Vagina (tissue), 2 donors: ENCODE measurements at places on chromosomes 11 and 22.

GRCh38 chr11:118924591-118925585, 838 bp downstream of the BCL9L start:
- H3K4me3 ChIP-seq: peak overlapping the region; percentile 100
- DNase-seq: no peak
- peak overlapping the region; percentile 96 for H3K27ac ChIP-seq
- H3K4me1 ChIP-seq: peaks cover 60% of the 10 kb centered on the region
- no peaks in the 10 kb centered on the region for H3K36me3 ChIP-seq

DNA sequence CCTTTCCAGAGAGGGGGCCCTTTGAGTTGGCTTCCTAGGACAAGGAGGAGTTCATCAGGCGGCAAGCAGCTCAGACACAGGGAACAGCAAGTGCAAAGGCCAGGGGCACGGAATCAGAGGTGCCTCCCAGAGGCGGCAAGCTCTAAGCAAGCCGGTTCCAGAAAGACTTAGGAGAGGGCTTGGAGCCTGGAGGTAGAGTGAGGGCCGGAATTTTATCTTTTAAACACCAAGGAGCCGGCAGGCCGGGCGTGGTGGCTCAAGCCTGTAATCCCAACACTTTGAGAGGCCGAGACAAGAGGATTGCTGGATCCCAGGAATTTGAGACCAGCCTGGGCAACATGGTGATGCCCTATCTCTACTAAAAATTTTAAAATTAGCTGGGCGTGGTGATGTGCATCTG, 26.6 kb downstream of the FADD start:
- no peak for DNase-seq
- no peak overlapping the region for H3K4me3 ChIP-seq
- no peaks in the 10 kb centered on the region for H3K4me1 ChIP-seq
- no peaks in the 10 kb centered on the region for H3K27me3 ChIP-seq

- H3K27me3 ChIP-seq: no peaks in the 10 kb centered on the region
- no peak overlapping the region for H3K4me3 ChIP-seq
- no peak for DNase-seq
- H3K27ac ChIP-seq: peak overlapping the region; percentile 93
- no peaks in the 10 kb centered on the region for H3K36me3 ChIP-seq
Observed at GRCh38 chr11:63765688-63766241, 2.8 kb downstream of the ZFTA start.

DNA sequence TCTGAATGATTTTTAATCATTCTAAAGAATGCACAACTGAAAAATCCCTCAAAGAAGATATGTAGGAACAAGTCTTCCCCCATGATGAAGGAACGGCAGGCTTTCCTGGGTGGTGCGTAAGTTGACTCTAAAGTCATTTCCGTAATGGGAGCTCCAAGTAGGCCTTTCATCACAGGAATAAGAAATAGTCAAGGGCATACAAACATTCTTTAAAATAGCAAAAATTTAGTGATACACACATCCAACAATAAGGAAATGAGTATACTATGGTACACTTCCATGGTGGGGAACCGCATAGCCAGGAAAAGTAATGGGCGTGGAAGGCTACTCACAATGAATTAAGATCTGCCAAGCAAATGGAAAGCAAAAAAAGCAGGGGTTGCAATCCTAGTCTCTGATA, 10.7 kb downstream of the CD59 start:
- no peak overlapping the region for H3K4me3 ChIP-seq
- H3K4me1 ChIP-seq: peaks cover 80% of the 10 kb centered on the region
- no peaks in the 10 kb centered on the region for H3K36me3 ChIP-seq
- H3K27ac ChIP-seq: no peak overlapping the region

DNA sequence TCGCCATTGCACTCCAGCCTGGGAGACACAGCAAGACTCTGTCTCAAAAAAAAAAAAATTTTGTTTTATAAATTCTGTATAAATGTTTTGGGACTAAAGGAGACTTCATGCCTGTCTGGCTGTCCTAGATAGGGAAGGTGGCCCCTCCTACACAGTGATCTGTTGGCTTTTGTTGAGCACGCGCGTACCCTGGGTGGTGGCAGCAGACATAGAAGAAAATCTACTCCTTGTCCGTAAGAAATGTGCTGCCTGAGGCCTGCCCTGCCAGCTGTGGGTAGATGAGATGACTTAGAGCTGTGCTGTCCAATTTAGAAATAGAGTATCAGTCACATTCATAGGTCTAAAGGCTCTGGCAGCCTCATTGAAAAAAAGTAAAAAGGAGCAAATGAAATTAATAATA, 37.0 kb downstream of the AP2A2 start:
- H3K27ac ChIP-seq: no peak overlapping the region
- H3K27me3 ChIP-seq: no peaks in the 10 kb centered on the region
- no peaks in the 10 kb centered on the region for H3K36me3 ChIP-seq
- H3K4me1 ChIP-seq: peaks cover 25% of the 10 kb centered on the region

DNA sequence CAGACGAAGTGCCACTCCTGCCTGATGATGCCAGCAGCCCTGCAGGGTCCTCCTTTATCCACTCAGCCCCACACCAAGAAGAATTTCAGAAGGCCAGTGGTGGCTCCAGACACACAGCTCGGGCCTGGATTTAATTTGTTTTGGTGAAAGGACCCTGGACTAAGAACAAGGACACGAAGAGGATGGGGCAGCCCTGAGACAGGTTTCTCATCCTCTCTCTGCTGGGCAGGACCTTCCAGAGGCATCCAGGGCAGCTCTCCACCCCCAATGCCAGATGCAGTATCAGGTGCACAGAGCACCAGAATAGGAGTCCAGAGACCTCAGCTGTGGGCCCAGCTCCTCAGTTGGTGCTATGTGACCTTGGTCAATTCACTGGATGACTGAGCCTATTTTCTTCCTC, 72.0 kb downstream of the TRIM29 start:
- H3K4me3 ChIP-seq: no peak overlapping the region
- DNase-seq: no peak
- no peak overlapping the region for H3K27ac ChIP-seq
- peaks cover 10% of the 10 kb centered on the region for H3K4me1 ChIP-seq

GRCh38 chr11:119816660-119817059, 87.7 kb upstream of the NECTIN1 start:
- H3K36me3 ChIP-seq: no peaks in the 10 kb centered on the region
- no peak overlapping the region for H3K27ac ChIP-seq
- DNase-seq: no peak
- H3K4me3 ChIP-seq: no peak overlapping the region

GRCh38 chr11:65487467-65488272, 11.2 kb upstream of the MALAT1 start:
- peak; percentile 100 for DNase-seq
- H3K4me3 ChIP-seq: peak overlapping the region; percentile 33
- H3K27ac ChIP-seq: peak overlapping the region; percentile 100
- no peaks in the 10 kb centered on the region for H3K27me3 ChIP-seq
- H3K4me1 ChIP-seq: peaks cover 77% of the 10 kb centered on the region
- no peaks in the 10 kb centered on the region for H3K36me3 ChIP-seq

DNA sequence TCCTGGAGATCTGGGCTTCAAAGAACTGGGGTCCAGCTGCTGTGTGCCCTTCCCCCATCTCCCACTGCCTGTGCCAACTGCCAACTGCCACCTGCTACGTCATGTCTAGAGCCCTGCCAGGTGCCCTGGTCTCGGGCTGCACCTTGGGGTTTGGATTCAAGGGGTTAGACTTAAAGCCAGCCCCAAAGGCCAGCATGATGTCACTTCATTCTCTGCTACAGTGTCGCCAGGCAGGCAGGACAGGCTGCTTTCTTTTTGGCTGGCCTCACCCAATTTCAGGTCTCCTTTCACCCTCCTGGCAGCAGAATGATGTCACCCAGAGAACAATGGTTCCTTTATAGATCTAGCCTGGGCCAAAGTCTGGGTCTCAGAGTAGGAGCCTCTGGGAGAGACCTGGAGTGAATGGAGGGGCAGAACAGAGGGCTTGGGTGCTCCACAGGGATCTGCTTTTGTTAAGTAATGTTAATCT, 79.5 kb upstream of the CRYBB3 start:
- no peak overlapping the region for H3K4me3 ChIP-seq
- no peak for DNase-seq
- peak overlapping the region; percentile 59 for H3K27ac ChIP-seq
- H3K27me3 ChIP-seq: no peaks in the 10 kb centered on the region
- H3K4me1 ChIP-seq: peaks cover 33% of the 10 kb centered on the region
- H3K36me3 ChIP-seq: no peaks in the 10 kb centered on the region

DNA sequence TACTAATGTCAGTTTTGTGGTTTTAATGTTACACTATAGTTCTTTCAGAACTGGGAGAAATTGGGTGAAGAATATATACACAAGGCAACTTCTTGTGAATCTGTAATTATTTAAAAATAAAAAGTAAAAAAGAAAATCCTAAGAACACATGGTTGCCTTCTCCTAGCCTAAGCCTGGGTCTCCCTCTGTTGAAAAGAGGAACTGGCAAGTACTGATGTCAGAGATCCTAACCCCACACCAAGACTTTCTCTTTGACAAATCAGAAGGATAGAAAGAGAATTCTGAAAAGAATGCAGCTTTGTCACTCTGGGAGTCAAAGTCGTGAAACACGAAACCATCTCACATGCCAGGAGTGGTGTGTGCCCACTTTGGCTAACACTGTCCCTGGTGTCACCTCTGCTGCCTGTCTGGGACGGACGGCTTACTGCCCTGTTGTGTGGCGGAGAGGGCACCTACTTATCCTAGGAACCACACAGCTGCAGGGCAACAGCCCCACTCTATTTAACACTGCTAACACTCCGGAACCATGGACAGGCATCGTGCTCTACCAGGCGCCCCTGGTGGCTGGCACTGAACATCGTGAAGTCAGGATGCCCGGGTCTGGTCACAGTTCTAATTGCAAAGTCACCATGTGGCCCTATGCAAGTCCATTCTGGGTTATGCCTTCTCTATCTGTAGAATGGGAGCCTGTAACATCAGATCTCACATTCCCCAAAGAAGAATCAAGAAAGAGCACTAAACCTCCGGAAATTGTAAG, 108.7 kb upstream of the CD82 start:
- H3K4me3 ChIP-seq: no peak overlapping the region
- no peak for DNase-seq
- no peak overlapping the region for H3K27ac ChIP-seq
- no peaks in the 10 kb centered on the region for H3K27me3 ChIP-seq
- H3K4me1 ChIP-seq: peaks cover 13% of the 10 kb centered on the region
- no peaks in the 10 kb centered on the region for H3K36me3 ChIP-seq

DNA sequence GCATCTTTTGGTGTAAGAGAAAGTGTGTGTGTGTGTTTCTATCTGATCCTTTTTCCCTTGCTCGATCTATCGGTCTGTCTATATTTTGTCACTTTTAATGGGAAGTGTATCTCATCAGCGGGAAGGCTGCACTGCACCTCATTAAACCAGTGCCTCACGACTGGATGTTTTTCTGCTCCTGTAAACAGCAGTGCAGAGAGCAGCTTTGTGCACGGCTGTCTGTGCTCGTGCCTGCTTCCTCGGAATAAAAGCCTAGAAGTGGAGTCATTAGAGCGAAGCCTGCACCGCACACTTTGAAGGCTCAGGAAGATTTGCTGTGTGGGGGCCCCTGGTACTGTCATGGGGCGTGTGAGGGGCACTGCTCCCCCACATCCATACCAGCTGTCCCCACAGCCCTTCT, 27.0 kb upstream of the PARVG start:
- DNase-seq: no peak
- H3K36me3 ChIP-seq: peaks cover 5% of the 10 kb centered on the region
- H3K27ac ChIP-seq: no peak overlapping the region
- no peaks in the 10 kb centered on the region for H3K27me3 ChIP-seq

DNA sequence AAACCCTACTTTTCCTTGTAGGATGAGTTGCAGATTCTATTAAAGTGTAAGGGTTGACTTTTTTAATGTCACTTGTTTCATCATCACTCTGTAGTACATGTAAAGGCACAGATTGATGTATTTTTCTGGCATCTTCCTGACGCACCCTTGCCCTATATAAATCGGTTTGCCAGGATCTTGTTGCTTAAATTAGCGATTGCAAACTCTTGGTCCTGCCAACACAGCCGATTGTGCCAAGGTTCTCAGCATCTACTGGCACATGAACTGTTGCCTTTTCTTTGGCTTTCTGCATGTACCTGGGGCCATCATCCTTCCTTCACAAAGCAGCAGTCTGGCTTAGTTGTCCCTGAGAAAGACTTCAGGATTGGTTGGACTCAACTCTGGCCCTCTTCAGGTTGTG, 7.5 kb upstream of the LIN7C start:
- no peaks in the 10 kb centered on the region for H3K36me3 ChIP-seq
- no peaks in the 10 kb centered on the region for H3K4me1 ChIP-seq
- no peak overlapping the region for H3K4me3 ChIP-seq

DNA sequence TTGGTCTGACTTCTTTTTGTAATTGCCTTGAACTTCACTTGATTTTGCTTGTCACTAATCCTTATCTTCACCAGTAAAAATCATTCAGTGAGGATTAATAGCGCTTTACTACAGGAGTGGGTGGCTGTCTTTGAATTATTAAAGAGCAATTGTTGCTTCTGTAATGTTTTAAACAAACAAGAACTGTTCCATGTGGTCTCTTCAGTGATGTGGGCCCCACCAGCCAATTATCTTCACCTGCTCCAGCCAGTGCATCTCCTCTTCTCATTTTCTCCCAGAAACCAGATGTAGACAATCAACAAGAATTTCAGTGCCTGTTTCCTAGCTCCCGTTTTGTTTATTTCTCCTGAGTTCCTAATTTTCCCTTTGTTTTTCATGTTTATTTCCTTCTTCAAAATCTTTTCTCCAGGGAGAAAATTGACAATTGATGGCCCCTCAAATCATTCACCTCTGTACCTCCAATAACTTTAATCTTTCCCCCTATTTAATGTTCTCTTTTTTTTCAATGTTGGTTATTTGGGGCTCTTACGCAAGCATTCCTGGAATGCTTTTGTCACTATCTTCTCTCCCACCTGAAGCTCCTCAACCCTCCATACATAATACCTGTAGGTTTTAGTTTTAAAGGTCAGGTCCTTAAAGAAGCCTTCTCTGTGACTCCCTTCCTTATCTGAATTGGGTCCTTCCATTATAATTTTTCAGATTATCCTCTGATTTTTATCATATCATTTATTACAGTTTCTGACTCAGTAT, 115.1 kb downstream of the ARFGAP2 start:
- H3K4me3 ChIP-seq: no peak overlapping the region
- DNase-seq: no peak
- H3K27ac ChIP-seq: no peak overlapping the region
- H3K4me1 ChIP-seq: no peaks in the 10 kb centered on the region
- no peaks in the 10 kb centered on the region for H3K36me3 ChIP-seq
- H3K27me3 ChIP-seq: no peaks in the 10 kb centered on the region

- H3K4me3 ChIP-seq: no peak overlapping the region
- no peaks in the 10 kb centered on the region for H3K4me1 ChIP-seq
- DNase-seq: no peak
- no peaks in the 10 kb centered on the region for H3K27me3 ChIP-seq
- no peaks in the 10 kb centered on the region for H3K36me3 ChIP-seq
Observed at GRCh38 chr11:56624661-56625110, 10.0 kb upstream of the OR5M1 start.

DNA sequence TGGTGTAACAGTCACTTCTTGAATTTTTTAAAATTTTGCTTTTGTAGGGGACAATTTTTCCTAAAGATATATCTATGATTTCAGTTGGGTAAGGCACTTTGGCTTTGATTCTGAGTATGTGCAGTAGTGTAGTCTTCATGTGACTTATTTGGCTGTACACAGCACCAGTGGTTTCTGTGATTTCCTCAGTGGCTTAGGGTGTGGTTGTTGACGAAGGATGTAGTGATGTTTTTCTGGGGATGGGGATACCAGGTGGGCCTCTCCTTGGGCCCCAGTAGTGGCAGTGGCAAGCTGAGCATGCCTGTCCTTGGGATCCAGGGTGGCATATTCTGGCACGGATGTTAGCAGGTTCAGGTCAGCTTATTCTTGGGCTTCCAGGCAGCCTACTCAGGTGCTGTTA, 364.9 kb upstream of the CADM1 start:
- no peaks in the 10 kb centered on the region for H3K27me3 ChIP-seq
- DNase-seq: no peak
- no peak overlapping the region for H3K4me3 ChIP-seq
- H3K36me3 ChIP-seq: no peaks in the 10 kb centered on the region
- no peak overlapping the region for H3K27ac ChIP-seq
- no peaks in the 10 kb centered on the region for H3K4me1 ChIP-seq
